ENCODE measurements at places on chromosomes 13 and 19.

DNA sequence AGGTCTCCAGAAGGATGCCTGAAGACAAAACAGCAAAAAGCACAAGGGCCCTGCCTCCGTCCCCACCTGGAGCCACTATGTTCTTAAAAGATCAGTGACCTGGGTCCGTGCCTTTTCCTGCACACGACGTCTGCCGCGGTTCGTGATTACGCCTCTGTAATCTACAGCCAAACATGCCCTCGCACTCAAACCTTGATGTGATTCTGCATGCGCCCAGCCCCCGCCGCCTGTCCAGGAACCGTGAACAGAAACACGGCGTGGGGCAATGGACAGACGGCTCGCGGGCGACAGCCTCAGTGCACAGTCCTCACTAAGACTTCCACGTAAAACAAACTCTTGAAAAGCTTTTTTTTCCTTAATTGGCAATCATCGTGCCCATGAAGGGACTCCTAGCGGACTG is 15.5 kb downstream of the C13orf46 start:
- DNase-seq: no peak

- no peak for DNase-seq
Measured at GRCh38 chr19:10587839-10588150, 683 bp upstream of the AP1M2 start.

- no peak for DNase-seq
Measured at GRCh38 chr19:40279761-40280607, 5.2 kb downstream of the AKT2 start.

DNA sequence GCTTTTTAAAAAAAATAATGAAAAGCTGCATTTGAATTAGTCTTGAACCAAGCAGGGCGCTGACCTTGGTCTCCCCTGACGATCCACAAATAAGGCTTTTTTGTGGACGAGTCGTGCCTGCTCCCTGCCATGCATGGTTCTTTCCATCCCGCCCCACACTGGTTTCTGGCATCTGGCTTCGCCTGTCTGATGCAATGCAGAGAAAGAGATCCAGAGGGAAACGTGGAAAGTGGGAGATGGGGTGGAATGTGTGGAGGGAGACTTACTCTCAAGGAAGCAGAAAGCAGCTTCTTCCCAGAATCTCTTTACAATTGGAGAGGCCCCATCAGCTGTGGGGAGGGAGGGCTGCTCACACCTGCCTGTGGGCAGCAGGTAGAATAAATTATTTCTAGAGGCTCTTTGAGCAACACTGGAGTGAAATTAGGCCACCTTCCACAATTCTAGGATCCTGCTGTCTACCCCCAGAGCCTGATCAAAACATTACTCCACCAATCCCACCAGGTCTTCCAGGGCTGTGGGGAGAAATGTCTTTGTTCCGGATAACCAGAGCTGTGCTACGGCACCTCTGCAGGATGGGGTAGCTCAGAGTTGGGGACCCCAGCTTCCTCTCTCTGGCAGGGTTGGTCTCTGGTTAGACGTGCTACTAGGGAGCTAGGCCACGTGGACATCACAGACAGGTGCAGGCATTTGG is 183.5 kb downstream of the UQCRFS1 start:
- no peak for DNase-seq

DNA sequence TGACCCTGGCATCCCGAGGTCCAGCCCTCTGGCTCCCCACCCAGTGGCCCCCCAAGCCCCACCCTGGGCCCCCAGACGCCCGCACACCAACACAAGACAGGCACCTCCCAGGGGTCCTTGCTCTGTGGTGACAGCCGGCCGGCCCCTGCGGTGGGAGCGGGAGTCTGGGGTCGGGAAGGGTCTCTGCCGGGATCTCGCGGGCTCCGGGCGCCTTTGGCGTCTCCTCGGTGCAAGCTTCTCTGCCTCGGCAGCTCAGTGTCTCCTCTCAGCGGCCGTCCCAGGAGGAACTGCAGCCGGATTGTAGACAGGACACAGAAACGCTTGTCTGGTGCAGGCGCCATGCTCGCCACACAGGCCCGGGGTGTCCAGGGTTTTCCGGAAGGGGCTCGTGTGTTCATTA is 43.7 kb downstream of the TMEM255B start:
- no peak for DNase-seq

DNA sequence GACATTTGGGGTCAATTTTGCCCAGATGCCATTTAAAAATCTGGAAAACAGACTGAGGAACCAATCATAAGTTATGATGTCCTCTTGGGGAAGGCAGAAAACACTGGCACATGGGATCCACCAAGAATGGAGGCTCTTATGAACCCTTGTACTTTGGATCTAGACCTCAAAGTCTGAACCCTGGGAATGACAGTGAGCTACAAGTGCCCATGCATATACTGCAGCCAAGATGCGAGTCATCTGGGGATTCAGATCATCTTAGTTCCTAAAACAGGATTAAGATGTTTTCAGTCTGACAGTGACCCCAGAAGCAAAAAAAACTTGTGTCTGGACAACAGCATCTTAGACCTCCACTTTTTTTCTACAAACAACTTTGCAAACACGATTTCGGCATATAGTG is 100.2 kb upstream of the SIAH3 start:
- DNase-seq: no peak

DNA sequence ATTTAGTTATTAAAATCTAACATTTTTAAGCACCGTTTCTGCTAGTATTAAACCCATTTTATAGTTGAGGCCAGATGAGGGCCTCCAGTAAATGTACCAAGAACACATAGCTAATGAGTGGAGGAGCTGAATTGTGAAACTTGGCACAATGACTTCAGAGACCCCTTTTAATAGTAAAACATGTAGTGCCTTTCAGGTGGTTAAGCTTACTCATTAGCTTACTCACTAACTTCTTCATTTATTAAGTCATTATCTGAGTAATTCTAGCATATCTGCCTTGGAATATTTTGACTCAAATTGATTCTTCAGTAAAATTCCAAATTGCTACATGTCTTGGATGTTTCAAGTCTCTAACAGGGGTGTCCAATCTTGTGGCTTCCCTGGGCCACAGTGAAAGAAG is 735.2 kb downstream of the LIG4 start:
- DNase-seq: no peak
